ENCODE measurements at places on chromosomes 11 and 22.

DNA sequence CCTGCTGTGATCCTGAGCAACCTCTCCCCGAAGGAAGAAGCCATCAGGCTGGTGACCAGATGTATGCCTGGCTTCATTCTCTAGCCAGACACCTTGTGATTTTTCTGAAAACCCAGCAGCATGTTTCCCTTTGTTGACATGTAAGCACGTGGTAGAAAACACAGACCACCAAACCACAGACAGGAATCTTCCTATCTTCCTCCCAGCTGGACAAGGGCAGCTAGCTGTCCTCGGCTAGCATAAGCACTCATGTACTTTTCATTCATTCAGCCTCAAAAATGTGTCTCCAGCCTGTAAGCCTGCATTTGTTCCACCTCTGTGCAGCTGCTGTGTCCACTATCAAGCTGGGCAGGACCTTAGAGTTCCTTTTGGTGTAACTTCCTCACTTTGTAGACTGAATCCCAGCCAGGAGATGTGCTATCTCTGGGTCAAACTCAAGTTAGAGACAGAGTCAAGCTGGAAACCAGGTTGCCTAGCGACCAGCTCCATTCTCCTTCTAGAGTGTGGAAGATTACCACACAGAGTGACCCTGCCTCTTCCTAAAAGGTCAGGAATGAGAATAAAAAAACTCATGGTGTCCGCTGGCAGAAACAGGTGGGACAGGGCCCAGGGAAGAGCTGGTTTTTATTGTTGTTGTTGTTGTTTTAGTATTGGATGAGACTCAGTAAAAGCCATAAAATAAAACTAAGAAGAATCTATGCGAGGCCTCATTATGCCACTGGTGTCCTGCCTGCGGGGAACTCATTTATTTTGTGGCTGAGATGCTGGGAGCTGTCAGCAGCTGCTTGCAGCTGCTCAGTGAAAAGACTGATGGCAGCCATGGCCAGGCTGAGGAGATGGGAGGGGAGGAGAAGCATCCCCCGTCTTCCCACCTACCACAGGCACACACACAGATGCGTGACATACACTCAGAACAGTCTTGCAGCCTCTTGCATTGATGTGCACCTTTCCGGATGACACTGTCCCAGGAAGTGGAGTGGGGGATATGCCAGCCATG lies 7.4 kb upstream of the CLMP start:
- no peak for DNase-seq

DNA sequence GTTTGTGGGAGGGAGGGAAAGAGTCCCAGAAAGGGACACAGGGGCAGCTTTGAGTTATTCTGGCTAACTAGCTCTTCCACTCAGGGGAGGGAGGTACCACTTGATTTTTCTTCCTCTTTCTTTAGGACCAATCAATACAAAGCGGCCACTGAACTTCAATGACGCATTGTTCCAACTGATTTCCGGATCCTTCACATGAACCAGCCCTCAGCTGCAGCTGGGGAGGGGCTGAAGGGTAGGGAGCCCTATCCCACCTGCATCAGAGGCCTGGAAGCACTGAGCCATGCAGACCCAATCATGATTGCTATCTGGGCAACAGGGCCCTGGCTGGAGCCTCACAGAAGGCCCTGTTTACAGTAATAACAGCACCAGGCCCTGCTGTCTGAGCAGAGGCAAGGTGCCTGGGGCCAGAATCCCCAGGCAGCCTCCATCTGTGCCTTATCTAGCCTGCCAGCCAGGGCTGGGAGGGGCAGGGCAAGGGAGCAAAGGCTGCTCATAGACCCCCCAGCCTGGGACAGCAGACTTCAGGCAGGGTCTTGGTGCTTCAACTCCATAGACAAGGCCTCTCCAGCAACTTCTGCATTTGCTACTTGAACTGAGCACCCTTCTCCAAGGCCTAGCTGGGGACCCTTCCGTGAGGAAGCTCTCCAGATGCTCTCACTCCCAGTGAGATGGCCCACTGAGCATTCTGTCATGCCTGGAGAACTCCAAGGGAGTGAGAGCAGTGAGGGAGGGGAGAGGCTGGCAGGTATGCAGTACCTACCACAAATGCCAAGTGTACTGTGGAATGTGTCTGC lies 22.5 kb downstream of the CLPB start:
- no peak for DNase-seq

DNA sequence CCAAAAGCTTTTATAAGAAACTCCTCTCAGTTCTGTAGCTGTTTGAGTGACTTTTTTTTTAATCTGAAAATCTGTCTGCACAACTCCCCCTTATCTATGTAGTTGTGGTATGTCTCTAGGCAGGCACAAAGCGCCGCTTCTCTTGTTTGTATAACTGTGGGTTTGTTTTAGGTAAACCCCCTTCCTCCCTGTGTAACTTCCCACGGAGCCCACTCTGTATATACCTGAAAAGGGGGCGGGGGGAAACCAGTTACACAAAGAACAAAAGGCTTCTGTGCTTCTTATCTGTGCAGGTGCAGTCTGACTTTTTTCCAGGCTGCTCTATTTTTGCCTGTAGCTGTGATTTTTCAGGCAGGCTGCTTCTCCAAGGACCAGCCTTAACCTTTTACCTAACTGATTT lies 13.2 kb downstream of the OR10AG1 start:
- no peak for DNase-seq

- DNase-seq: no peak
Observed at GRCh38 chr11:106426696-106427095, 349.2 kb downstream of the AASDHPPT start.

- DNase-seq: no peak
Observed at GRCh38 chr11:124384399-124384798, at the start of gene OR8B2. TSS of gene OR8B2 (minus strand) at chr11:124384499. CDS start at chr11:124383343, 1,156 bp downstream.

GRCh38 chr11:60164550-60165075 lies 18.3 kb downstream of the MS4A6A start:
- no peak for DNase-seq

DNA sequence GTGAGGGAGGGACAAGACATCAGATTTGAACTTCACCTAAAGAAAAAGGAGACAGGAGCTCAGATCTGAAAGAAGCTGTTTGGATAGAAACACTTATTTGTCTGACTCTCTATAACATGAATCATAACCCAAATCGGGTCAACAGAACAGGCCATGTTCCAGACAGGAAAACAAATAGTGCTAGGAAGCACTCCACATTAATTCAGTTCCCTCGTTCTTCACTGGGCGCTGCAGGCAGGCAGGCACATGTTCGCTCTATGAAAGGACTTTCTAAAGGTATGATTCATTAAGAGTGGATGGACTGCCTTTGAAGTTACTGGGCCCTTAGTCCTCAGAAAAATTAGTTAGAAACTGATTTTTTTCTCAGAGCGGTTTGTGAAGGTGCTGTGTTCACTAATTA lies 137.5 kb upstream of the TRPC6 start:
- DNase-seq: no peak

DNA sequence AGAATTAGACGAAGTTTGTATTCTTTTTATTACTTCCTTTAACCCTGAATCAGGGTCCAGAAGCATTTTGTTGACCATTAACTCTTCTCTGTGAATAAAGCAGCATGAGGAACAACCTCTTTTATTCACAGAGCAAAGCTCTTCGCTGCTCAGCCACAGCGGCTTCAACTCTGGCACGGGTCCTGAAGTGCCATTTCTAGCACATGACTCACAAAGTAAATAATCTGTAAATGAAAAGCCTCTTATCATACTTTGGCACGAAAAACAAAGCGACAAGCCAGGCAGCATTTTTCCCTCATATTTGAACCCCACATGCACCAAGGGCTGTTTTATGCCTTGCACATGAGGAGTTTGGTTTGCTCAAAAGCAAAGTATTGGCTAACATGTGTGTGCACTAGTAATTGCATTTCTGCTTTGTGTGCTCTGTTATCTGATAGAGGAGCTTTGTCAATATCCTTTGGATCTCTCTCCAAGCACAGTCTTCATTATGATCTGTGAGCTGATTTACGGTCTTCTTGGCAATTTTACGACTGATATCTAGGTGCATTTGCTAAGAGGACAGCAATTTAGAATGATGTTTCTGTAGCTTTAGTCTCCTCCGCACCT lies 33.0 kb upstream of the APOBEC3A start:
- no peak for DNase-seq

GRCh38 chr11:56783448-56784041 lies 35.0 kb upstream of the OR9G4 start:
- peak; percentile 32 for DNase-seq

DNA sequence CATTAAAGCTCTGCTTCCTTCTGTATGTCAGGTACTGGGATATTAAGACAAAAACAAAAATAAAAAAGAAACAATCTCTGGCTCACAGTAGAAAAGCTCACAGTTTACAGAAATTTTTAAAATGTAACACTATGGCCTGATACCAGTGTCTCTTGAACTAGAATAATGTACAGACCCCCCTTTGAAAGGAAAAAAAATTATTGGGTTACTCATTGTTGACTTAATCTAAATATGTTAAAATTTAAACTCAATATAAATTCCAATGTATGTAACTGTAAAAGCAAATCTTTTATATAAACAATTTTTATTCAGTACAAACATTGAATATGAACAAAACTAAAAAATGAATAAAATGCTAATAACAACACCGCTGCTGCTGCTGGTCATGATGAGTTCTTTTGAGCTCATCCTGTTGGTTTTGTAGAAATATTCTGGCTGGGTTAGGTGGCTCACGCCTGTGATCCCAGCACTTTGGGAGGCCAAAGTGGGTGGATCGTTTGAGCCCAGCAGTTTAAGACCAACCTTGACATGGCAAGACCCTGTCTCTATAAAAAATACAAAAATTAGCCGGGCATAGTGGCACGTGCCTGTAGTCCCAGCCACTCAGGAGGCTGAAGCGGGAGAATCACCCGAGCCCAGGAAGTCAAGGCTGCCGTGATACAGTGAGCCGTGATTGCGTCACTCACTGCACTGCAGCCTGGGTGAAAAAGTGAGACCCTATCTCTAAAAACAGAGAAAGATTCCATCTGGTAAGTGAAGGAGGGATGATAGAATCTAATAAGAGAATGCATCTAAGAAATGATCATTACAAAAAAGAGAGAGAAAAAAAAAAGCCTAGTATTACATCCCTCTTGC lies 11.8 kb upstream of the KCNE3 start:
- DNase-seq: no peak

- DNase-seq: no peak
Observed at GRCh38 chr22:43176090-43176489, 10.8 kb downstream of the TTLL12 start.

DNA sequence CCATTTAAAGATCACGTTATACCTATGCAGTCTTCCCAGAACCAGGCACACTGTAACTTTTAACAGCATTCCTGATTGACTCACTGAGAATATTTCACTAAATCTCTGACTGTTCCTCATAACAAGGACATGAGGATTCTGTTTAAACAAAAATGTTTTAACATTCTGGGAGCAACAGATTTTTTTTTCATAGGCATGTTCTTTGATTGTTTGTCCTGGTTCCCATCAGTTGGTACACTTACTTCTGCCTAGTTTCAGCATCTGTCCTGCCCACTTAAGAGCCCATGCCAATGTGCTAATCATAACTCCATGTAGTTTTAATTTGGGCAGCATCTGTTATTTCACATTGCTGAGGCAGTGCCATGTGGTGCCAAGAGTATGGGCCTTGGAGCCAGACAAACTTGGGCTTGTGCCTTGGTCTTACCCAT lies 138.5 kb upstream of the CTSC start:
- no peak for DNase-seq

GRCh38 chr11:102669664-102670063 lies 35.9 kb downstream of the MMP27 start:
- DNase-seq: no peak

GRCh38 chr11:45997599-45997998 lies 75.1 kb downstream of the LARGE2 start:
- DNase-seq: no peak

DNA sequence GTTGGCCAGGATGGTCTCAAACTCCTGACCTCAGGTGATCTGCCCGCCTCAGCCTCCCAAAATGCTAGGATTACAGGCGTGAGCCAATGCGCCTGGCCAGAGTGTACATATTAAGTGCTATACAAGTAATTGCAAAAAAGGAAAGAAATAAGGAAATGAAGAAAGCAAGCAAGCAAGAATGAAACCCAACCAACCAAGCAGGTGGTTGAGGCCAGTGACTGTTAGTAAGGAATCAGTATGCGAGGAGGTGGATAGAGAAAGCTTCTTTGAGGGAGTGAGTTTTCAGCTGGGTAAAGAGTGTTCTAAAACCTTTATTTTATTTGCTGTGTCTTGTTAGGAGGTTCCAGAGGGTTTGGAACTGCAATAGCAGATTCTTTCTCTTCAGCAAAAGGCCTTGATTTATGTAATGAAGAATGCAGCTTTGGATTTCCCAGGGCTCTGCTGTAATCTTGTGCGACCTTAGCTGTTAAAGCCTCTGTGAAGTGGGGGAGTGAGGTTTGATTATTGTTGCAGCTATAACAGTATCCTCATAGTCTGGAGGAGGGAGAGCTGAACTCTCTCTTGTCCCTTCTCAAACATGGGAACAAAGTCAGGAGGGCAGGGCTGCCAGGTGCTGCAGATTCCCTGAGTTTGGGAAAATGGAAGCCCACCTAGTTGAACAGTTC lies 5.7 kb downstream of the AMPD3 start:
- DNase-seq: no peak

DNA sequence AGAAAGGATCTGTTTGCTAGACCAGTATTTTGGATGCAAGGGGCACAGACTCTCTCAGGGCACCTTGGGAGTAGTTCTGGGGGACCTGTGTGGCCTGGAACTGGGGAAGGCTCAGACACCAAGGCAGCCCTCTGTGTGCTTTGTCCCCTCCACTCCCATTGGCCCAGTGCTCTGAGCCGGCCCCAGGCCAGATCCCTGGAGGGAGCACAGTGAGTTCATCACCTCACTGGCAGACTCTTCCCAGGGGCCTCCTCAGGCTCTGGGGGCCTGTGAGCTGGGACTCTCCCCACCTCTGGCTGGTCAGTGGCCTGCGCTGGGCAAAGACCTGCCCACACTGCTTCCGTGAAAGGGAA lies 51.7 kb downstream of the CHRDL2 start:
- DNase-seq: no peak

DNA sequence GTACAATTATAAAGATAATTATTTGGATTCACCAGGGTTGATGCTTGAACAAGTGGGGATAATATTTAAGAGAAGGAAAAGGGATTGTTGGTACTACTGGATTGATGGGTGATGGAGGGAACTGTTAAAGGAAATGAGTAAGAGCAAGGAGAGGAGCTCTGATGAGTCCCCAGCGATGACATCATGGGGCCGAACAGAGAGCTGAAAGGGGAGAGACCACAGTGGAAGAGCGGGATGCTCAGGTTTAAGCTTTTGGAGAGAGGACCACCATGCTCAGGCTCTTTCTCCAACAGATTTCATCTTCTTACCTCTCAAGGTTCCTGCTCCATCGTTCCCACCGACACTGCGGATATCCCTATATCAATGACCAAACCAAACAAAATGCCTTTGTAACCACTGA lies 568.7 kb downstream of the ETS1 start:
- no peak for DNase-seq

DNA sequence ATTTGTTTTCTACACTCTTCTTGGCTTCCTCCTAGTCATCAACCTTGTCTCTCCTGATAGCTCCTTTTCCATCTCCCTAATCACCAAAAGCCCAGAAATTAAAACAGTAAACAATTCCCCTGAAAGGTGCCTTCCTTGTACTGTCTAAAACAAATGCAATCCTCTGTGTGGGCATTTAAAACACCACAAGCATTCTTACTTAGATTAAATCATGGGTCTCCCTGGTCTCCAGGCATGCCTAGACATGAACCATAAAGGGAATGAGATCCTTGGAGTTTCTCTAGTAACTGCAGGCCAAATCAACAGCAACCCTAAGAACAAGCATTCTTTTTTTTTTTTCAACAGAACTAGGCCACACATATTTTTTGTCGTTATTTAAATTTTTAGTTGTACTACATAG lies 1.9 kb downstream of the BTG4 start:
- no peak for DNase-seq

GRCh38 chr22:46845296-46846149 lies 83.1 kb downstream of the TBC1D22A start:
- DNase-seq: no peak

- no peak for DNase-seq
Observed at GRCh38 chr22:30159561-30160353, 79.5 kb downstream of the HORMAD2 start.
